ENCODE measurements at places on chromosomes 6 and 20.

DNA sequence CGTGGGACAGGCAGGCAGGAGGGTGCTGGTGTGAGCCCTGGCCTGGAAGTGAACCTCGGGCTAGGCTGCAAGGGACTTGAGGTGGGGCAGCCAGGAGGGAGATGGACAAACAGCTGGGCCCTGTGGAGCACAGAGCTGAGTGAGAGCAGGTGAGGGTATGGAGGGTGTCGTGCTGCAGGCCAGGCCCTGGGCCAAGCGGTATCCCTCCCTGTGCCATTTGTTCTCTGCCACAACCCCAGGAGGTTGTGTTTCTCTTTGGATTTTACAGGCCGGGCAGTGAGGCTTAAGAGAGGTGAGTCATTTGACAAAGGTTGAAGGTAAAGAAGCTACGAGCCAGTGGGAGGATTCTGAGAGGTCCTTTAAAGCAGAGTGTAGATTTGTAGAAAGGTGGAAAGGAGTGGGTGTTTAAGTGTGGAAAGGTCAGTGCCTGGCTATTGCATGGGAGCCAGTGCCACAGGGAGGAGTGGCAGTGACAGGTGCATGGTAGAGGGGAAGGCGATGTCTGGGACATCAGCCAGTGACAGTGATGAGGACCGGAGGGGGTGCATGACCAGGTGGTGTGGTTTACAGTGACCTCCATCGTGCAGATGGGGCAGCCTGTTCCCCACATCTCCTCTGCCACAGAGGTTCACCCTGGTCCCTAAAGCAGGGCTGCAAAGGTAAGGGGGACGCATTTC is 39.8 kb downstream of the GMPR start:
- peaks cover 2% of the 10 kb centered on the region for H3K4me1 ChIP-seq
- H3K36me3 ChIP-seq, result no peaks in the 10 kb centered on the region
- no peak overlapping the region for H3K27ac ChIP-seq
- no peak overlapping the region for H3K4me3 ChIP-seq
- DNase-seq, result no peak
- H3K27me3 ChIP-seq, result peaks cover 5% of the 10 kb centered on the region

DNA sequence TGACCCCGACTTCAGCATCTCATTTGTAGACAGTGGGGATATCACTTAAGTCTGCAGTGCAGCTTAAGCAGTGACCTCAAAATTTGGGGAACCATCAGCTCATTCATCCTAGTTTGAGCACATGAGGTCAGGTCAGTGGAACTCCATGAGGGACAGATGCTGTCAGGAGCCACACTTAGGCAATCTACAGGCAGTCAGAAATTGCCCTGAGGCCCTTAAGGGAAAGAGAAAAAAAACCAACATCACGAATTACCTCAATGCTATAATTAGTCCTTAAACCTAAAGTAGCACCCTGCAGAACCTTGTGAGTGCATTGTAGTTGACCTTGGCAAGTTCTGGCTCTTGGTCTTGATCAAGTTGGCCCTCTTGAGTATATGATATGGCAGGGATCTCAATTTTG is 21.1 kb downstream of the TMEM74B start:
- H3K27ac ChIP-seq, result no peak overlapping the region
- no peak for DNase-seq
- no peaks in the 10 kb centered on the region for H3K27me3 ChIP-seq
- no peak overlapping the region for H3K4me3 ChIP-seq
- H3K36me3 ChIP-seq, result peaks cover 61% of the 10 kb centered on the region
- H3K4me1 ChIP-seq, result no peaks in the 10 kb centered on the region

- peaks cover 3% of the 10 kb centered on the region for H3K4me1 ChIP-seq
- no peak for DNase-seq
- H3K27ac ChIP-seq, result no peak overlapping the region
- H3K36me3 ChIP-seq, result peaks cover 9% of the 10 kb centered on the region
- H3K4me3 ChIP-seq, result no peak overlapping the region
- no peaks in the 10 kb centered on the region for H3K27me3 ChIP-seq
Measured at GRCh38 chr6:151087861-151088598, 151.7 kb upstream of the AKAP12 start.

DNA sequence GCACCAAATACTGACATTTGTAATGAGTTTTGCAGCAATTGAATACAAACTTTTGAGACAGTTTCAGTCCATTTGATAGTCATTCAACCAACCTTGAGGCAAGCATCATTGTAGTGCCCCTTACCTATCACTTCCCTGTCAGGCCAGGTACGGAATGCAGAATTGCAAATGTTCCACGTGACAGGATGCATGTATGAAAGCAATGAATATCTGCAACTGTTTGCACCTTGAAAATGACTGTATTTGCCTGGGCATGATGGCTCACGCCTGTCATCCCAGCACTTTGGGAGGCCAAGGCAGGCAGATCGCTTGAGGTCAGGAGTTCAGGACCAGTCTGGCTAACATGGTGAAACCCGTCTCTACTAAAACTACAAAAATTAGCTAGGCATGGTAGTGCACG is 146.0 kb upstream of the SCGN start:
- H3K4me1 ChIP-seq, result no peaks in the 10 kb centered on the region
- H3K27ac ChIP-seq, result no peak overlapping the region
- no peaks in the 10 kb centered on the region for H3K36me3 ChIP-seq
- no peaks in the 10 kb centered on the region for H3K27me3 ChIP-seq

DNA sequence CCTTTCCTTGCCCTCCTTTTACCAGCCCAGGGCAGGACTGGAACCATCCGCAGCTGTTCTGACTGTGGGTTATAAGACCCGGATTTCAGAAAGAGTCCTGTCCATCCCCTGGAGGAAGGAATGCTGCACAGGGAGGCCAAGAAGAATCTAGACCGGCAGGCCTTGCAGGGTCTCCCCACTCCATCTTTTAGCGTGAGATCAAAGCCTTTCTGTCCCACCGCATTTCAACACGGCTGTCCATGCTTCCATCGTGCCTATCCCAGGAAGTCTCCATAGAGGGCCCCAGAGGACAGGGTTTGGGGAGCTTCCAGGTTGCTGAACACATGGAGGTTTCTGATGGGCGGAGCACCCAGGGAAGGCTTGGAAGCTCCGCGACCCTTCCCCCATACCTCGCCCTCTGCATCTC is 79.3 kb upstream of the AGPAT4 start:
- peaks cover 3% of the 10 kb centered on the region for H3K4me1 ChIP-seq
- H3K27me3 ChIP-seq, result peaks cover 2% of the 10 kb centered on the region
- DNase-seq, result no peak
- H3K27ac ChIP-seq, result no peak overlapping the region
- H3K36me3 ChIP-seq, result no peaks in the 10 kb centered on the region
- no peak overlapping the region for H3K4me3 ChIP-seq

GRCh38 chr20:43431134-43431519 is 26.6 kb upstream of the SRSF6 start:
- no peak overlapping the region for H3K27ac ChIP-seq
- no peaks in the 10 kb centered on the region for H3K4me1 ChIP-seq
- no peak for DNase-seq
- H3K36me3 ChIP-seq, result no peaks in the 10 kb centered on the region
- peaks cover 16% of the 10 kb centered on the region for H3K27me3 ChIP-seq

GRCh38 chr20:9241721-9242427 is 173.0 kb downstream of the PLCB4 start:
- H3K4me3 ChIP-seq, result no peak overlapping the region
- no peak for DNase-seq
- H3K4me1 ChIP-seq, result no peaks in the 10 kb centered on the region
- no peaks in the 10 kb centered on the region for H3K36me3 ChIP-seq

DNA sequence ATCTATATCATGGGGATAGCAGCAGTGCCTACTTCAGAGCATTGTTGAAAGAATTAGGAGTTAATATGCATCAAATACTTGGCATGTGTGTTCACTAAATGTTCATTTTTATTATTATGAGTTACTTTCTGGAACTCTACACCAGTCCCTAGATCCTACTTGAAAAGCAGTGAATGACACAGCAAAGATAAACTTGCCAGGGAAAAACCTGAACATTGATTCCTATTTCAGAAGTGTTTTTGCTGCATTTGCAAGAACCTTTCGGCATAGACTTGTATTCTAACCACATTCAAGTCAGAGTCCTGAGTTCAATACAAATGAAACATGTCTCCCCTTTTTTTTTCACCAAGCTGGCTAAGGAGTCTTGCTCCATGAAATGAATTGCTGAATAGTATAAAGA is 187.4 kb upstream of the TAB2 start:
- no peak for DNase-seq
- H3K27ac ChIP-seq, result peak overlapping the region; percentile 26
- H3K36me3 ChIP-seq, result peaks cover 49% of the 10 kb centered on the region
- no peaks in the 10 kb centered on the region for H3K27me3 ChIP-seq

All from T-helper 2 cell treated with Interferon-gamma antibody and Interleukin-4, amounts not matched to agents 5 μg/mL and 100 μg/mL, for 36 hours (primary cell).